NCI-H2081 (cell line): ENCODE measurements at places on chromosomes 13 and 19.

GRCh38 chr13:91722267-91722884 lies 324.0 kb downstream of the GPC5 start:
- DNase-seq = peak; percentile 45

DNA sequence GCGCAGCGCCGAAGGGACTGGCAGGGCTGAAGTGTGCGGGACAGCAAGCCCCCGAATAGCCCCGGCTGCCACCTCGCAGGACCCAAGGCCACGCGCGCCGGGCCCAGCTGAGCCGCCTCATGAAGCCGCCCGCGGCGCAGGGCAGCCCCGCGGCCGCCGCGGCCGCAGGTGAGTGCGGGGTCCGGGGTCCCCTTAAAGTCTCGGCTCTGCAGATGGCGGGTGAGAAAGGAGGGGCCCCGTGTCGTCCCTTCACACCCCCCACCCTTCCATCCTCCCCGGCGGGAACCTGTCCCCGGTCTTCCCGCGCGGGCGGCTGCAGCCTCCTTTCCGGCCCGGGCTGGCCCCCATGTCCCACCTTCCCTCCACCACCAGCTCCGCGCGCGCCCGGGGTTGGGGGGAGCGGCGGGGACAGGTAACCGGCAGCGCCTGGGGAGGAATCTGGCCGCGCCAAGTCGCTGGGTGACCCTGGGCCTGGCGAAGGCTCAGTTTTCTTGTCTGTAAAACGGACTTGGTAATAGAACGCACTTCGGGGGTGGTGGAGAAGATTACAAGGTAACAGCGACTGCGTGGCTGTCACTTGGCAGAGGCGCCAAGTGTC lies 338 bp downstream of the RGCC start:
- no peak for DNase-seq

DNA sequence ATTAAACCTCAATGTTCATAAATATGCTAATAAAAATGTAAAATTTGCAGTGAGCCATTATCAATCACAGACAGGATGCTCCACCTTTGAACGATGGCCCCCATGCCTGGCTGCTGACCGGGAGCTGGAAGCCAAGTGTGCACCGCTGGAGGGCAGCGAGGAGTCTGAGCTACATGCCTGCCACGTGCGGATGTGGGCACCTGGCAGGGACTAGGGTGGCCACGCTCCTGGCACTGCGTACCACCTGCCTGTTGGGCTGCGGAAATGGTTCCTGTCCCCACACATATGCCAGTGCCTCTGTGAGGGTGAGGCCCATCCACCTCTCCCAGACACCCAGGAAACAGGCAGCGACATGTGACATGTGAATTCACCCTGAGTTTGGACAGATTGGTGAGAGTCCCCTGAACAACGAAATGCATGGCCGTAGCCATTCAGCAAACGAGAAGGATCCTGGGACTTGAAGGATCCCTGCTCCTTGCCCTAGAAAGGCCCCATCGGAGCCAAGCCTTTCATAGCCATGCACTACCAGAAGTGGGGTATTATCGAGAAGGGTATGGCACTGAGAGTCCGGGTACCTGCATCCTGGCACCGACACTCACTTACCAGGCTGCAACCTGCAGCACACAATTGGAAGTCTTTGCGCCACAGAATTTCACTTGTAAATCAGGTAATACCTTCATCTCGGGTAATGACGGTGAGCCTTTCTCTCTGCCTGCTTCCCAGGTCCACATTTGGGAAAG lies 35.8 kb downstream of the TSHZ3 start:
- no peak for DNase-seq

- DNase-seq = no peak
Observed at GRCh38 chr19:1768918-1769644, 15.8 kb downstream of the ONECUT3 start.

GRCh38 chr13:112849500-112849899 lies 119.5 kb upstream of the MCF2L start:
- peak; percentile 94 for DNase-seq

DNA sequence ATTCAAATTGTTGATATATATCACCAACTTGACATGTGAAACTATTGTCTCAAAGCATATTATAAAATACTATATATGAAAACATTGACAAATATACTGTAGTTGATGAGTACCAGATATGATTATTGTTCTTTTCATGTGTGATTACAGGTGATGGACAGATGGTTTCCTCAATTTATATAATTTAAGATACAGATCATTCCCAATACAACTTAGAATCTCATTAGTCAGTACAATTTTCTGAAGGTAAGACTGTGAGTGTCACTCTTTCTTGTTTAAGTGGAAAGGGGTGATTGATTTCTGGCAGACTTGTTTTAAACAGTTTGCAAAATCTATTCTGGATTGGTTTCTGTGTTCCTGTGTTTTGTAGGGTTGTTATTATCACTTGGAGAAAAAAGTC lies 498.8 kb downstream of the IRS2 start:
- DNase-seq = no peak

GRCh38 chr13:94345374-94346195 lies 133.9 kb downstream of the DCT start:
- peak; percentile 44 for DNase-seq

- no peak for DNase-seq
Observed at GRCh38 chr13:48251611-48252081, 18.6 kb downstream of the ITM2B start.

GRCh38 chr19:39315933-39316332 lies 4.7 kb downstream of the LRFN1 start:
- no peak for DNase-seq

GRCh38 chr19:3823350-3823713 lies 37.2 kb upstream of the MATK start:
- DNase-seq = no peak

DNA sequence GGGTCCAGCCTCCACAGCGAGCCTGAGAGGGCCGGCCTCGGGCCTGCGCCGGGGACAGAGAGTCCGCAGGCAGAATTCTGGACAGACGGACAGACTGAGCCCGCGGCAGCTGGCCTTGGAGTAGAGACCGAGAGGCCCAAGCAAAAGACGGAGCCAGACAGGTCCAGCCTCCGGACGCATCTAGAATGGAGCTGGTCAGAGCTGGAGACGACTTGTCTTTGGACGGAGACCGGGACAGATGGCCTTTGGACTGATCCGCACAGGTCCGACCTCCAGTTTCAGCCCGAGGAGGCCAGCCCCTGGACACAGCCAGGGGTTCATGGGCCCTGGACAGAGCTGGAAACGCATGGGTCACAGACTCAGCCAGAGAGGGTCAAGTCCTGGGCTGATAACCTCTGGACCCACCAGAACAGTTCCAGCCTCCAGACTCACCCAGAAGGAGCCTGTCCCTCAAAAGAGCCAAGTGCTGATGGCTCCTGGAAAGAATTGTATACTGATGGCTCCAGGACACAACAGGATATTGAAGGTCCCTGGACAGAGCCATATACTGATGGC lies 490 bp downstream of the ITPKC start:
- no peak for DNase-seq

- DNase-seq = no peak
Observed at GRCh38 chr13:83815598-83815997, 66.7 kb downstream of the SLITRK1 start.

DNA sequence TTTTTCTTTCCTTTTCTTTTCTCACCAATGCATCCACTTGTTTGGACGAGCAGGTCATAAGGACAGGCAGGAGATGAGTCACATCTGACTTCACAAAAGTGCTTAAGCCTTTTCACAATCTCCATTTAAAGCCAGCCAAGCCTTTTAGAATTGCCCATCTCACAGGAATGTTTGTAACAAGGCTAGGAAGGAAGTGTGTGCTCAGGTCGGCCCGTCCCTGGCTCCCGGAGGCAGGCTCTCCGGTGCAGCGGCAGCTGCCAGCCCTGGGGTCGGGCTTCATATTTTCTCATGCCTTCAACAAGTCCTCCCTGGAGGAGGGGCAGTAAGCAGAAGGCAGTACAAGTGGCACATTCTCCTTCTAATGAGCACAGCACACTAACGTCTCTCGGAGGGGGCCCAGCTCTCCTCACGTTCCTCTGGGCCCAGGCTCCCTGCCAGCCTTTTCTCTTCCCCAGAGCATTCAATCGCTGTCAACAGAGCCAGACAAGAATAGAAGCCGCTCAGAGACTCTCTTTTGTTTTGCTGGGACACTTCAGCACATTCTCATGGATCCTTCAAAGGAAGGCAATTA lies 180.5 kb downstream of the COL4A1 start:
- no peak for DNase-seq

- no peak for DNase-seq
Observed at GRCh38 chr13:26021516-26021915, 30.3 kb downstream of the SHISA2 start.

DNA sequence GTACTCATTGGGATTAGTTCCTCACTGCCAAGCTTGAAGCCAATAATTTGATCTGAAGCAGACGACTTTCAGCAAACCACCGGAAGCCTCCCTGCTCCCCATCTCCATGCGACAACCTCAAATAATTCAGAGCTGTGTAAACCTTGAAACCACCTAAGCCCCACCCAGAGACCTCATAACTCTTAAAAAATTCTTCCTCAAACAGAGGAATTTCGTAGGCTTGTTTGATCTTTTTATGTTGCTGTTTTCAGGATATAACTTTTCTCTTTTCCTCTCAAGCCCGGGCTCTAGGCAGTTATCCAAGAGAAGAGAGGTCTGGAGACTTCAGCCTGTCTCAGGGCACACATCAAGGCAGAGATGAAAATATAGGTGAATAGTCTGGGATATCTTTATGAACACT lies 311.6 kb downstream of the KCNRG start:
- DNase-seq = no peak

- DNase-seq = no peak
Observed at GRCh38 chr13:105365021-105365550, 1170.4 kb downstream of the EFNB2 start.

DNA sequence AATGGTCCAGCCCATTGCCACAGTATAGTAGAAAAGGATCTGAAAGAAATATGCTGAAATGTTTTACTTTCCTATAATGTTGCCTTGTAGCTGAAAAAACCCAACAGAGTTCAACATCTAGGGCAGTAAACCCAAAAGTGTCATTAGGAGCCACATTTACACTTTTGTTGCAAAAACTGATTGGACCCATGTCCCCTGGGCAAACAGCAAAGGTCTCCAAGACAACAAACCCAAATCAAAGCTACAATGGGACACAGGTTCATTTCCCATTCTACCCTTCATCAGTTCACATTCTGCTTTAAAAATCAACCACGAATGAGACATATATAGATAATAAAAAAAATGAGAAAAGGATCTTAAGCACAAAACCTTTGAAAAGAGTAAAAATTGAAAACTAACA lies 744.8 kb downstream of the PCDH17 start:
- DNase-seq = no peak

DNA sequence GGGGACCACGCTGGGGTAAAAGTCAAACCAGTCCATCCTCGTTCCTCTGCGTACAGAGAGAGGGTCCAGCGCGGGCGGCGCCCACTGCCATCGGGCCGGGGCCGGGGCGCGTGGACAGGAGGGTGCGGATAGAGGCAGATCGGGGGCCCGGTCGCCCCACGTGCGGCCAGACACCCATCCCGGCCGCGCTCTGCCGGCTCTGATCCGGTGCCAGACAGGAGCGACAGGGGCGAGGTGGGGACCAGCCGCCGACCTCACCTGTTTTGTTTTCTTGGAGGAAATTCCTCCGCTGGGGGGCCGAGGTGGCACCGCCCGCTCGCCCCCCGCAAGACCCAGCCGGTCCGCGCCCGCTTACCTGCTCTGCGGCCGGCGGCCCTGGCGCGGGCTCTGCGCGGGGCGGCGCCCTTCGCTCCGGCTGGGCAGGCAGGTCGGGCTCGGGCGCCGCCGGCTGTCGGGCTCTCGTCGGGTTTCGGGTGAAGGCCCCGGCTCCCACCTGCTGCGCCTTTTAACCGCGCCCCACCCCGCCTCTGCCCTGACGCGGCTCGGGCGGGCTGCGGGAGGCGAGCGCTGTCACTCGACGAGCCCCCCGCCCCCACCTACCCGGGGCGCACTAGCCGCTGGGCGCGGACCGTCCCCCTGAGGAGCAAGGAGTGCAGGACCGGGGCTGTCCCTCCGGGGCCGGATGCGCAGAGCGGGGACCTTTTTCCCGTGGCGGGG lies at the start of gene GJB6:
TSS of gene GJB6 (minus strand) at position 481 of the 717 bp plus-strand sequence. CDS start 8,839 bp downstream, outside the sequence.
- DNase-seq = no peak

GRCh38 chr13:43614063-43614462 lies 172.7 kb downstream of the ENOX1 start:
- DNase-seq = no peak

- DNase-seq = no peak
Observed at GRCh38 chr19:45613926-45614725, 12.1 kb upstream of the GPR4 start.

DNA sequence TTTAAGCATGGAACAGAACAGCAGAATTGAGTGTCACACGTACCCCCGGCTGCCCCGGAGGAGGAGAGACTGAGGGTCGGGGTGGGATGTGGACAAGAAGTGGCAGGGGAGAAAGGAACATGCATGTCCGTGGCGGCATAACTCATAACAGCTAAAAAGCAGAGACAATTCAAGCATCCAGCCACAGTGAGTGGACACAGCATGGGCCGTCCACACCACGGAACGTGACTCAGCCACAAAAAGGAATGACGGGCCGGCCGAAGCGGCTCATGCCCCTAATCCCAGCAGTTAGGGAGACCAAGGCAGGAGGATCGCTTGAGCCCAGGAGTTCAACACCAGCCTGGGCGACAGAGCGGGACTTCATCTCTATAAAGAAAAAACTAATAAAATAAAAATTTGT lies 7.6 kb downstream of the DOHH start:
- no peak for DNase-seq

GRCh38 chr13:85737952-85738351 lies 61.3 kb downstream of the SLITRK6 start:
- no peak for DNase-seq

DNA sequence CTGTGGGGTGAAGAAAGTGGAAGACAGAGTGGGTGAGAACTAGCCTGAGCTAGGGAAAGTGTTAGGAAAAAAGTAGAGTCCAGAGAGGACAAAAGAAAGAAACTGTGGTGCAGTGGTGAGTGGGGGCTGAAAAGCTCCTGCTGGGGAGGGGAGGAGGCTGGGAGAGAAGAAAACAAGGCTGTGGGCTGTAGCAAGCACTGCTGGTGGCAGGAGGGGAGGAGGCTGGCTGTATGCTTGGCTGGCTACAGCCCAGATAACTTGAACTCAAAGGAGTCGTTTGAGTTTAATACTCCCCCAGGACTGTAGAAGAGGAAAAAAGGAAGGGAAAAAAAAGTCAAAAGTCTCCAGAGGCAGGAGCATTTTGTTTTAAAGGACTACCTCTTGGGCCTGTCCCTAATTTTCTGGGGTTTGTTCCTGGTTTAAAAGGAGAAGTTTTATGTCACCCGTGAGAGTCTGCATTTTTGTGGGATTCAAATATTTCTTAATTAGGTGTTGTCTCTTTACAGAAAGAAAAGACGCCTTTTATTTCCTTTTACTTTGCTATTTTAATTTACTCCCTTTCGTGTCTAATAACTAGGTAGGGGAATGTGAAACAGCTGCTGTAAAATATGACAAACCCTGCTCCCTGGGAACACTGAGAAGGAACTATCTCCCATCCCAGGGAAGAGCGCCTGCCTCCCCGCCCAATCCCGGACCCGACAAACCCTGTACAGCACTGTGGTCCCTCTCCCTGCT lies 21.7 kb downstream of the ZIC5 start:
- DNase-seq = no peak

- no peak for DNase-seq
Observed at GRCh38 chr13:113211774-113212173, 2.4 kb downstream of the CUL4A start.
